ENCODE measurements at places on chromosomes 16 and 17.

DNA sequence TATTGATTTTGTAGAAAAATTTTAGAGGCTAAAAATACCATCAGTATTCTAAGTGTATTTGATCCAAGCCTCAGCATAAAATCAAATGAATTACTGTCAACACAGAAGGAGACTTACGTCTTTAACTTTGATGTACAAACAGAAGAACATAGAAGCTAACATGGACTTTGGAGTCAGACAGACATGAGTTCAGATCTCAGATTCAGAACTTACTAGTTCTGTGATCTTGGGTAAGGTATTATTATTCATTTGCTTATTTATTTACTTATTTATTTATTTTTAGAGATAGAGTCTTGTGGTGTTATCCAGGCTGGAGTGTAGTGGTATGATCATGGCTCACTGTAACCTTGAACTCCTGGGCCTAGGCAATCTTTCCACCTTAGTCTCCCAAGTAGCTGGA lies 4.0 kb upstream of the SLFN12L start:
- no peak for DNase-seq

DNA sequence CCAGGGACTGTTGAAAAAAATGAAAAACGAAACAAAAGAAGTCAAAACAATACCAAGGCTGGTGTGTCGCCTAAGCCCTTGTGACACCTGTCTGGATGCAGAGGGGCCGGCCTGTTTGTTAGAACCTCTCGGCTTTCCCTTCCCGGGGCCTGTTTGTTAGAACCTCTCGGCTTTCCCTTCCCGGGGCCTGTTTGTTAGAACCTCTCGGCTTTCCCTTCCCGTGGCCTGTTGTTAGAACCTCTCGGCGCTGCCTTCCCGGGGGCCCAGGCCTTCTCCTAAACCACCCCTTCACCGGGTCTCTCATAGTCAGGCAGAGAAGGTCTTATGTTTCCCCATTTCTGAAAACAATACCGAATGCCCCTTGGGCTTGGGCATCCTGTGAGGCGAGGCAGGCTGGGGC lies 180.0 kb downstream of the BANP start:
- no peak for DNase-seq

GRCh38 chr17:76742958-76743357 lies 5.0 kb downstream of the MFSD11 start:
- DNase-seq, result no peak

DNA sequence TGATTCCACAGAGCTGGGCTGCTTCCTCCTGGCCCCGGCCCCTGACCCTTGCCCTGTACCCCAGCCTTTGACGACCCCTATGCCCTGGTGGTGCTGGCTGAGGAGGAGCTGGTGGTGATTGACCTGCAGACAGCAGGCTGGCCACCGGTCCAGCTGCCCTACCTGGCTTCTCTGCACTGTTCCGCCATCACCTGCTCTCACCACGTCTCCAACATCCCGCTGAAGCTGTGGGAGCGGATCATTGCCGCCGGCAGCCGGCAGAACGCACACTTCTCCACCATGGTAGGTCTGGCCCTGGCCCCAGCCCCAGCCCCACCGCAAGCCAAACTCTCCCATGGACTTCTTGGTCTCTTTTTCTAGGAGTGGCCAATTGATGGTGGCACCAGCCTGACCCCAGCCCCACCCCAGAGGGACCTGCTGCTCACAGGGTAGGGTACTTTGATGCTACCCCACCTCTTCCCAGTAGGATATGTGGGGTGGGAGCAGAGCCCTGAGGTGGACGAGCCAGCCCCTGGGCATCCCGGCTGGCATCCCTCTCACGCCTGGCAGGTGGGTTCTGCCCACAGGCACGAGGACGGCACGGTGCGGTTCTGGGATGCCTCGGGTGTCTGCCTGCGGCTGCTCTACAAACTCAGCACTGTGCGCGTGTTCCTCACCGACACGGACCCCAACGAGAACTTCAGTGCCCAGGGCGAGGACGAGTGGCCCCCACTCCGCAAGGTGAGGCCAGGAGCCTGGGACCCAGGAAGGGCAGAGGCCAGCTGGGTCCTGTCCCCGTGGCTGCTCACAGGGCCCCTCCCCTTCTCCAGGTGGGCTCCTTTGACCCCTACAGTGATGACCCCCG lies 19.0 kb upstream of the MYO15B start:
- no peak for DNase-seq

DNA sequence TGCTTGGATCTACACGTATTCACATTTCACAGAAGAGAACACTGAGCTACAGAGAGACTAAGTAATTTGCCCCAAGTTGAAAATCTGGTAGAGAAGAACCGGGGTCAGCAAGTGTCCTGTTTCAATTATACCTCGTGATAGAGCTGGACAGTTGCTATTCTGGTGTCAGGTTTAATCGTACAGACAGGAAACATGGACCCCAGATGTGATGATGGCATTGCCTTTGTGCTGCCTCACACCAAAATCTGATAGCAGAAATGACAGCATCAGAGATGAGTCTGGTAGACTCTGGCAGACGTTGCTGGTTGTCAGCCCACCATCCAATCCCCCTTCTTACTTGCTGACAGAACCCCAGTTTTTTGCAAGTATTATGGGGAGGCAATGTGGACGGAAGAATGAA lies 112.1 kb upstream of the FOXF1 start:
- DNase-seq, result no peak

- no peak for DNase-seq
Measured at GRCh38 chr17:64480951-64481350, 15.9 kb downstream of the POLG2 start.

DNA sequence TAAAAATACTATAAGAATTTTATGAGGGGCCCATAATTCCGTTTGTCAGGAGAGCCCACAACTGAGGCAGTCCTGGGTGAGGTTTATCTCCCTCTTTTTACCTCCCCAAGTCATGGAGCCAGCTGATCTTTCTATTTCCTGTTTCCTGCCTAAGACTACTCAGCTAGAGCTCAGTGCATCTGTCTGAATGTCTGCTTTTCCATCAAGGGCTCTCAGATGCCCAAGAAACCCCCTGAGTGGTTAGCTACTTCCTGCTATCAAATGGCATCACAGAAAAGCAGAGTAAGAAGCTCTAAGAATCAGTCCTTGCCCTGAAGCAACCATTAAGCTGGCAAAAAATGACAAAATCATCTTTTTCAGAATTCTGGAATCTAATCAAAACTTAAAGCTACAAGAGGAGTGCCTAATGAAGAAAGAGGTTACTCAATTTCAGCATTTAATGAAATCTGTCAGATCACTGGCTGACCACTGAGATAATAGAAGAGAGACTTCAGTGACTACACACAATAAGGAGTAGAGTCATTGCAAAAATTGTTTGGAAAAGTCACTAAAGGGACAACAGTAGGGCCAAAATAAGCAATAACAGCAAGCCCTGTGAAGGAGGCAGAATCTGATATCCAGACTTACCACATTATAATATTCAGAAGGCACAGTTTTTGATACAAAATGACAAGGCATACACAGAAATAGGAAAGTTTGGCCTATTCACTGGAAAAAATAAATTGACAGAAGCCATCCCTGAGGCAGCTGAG lies 150.1 kb downstream of the CYB561 start:
- DNase-seq, result no peak

DNA sequence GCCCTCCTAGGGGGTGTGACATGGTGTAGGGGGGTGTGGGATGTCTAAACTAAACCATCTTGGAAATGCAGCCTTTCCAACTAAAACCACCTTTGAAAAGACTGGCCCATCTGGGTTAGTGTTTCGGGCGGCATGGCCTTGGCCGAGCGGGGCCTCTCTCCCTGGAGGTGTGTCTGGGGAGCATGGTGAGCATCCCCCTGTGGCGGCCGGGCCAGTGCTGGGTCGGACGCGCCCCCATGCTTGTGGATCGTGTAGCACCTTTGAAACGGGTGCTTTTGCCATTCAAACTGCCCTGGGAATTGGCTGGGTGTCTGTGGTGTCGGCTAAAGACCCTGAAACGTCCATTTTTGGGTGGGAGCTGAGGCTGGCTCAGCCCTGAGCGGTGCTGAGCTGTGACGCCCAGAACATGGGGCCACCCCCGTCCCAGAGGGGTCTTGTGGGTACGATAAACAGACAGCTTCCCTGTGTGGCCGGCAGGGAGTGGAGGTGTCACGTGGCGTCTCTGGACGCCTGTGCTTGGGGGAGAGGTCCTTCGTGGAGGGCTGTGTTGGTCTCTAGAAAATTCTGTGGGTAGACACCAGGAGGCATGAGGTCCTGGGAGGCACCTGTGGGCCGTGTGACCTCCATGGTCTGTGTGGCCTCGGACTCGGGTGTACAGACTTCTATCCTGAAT lies 6.3 kb downstream of the METRNL start:
- DNase-seq, result no peak

DNA sequence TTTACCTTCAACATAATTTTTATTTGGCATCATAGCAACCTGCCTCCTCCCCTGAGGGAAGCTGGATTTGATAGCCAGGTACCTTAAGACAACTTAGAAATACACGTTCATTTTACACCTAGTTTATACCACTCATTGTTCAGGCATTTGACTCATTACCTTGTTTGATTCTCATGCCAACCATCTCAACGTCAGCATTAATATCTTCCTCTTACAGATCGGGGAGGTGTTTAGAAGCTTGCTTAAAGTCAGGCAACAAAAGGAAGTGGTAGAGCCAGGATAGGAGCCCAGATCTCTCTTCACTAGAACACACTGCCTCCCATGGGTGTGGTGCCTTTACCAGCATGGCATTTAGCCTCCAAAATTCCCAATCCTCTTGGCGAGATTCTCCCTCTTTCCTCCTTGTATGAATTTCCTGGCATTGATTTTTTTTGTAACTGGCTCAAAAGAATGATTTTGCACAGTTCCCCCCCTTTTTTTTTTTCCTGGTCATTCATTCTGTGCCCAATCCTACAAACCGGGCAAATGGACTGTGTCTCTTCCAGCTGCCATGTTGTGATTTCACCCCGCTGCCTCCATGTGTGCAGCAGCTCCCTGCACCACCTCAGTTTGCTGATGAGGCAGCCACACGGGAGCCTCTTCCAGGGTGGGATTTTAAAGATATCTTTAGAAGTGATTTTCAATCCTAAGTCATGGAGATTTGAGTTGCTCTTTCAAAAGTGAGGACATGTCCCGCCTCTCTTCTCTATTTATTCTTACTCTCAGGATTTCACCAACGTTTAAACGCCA lies 383.6 kb downstream of the UTP18 start:
- no peak for DNase-seq

DNA sequence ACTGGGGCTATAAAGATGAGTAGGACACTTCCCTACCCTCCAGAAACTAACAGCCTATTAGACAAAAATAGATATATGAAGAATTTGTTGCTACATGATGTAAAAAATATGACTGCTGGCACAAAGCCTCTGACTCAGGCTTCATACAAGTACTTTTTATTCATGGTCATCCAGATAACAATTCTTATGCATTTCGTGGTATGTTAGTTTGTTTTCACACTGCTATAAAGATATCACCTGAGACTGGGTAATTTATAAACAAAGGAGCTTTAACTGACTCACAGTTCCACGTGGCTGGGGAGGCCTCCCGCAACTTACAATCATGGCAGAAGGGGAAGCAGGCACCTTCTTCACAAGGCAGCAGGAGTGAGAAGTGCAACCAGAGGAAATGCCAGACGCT lies 112.5 kb upstream of the HLF start:
- DNase-seq, result no peak

GRCh38 chr16:59259074-59259949 lies 525.2 kb upstream of the GOT2 start:
- no peak for DNase-seq

DNA sequence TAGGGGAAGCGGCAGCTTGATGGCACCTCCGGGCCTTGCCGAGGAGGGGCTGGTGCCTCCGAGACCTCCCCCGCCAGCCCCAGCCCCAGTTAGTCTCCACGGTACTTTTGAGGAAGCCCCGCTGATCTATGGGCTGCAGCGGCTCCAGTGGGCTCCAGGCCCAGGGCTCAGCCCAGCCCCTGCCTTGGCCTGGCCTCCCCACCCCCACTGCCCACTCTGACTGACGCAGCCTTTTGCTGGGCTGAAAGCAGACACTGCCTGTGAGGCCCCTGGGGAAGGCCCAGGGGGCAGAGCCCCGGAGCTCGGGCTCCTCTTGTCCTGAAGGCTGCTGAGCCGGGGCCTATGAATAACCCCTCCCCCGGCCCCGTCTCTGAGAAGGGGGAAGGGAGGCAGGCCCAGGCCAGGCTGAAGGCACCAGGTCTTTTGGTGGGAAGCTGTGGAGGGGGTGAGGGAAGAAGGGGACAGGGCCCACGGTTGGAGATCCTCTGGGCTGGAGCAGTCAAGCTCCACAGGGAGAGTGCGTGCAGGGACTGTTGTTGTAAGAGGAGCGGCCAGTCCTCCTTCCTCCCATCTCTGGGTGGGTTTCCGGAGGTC lies 7.5 kb upstream of the SMTNL2 start:
- peak; percentile 78 for DNase-seq

GRCh38 chr16:1475552-1476114 lies 805 bp upstream of the CLCN7 start:
- no peak for DNase-seq

DNA sequence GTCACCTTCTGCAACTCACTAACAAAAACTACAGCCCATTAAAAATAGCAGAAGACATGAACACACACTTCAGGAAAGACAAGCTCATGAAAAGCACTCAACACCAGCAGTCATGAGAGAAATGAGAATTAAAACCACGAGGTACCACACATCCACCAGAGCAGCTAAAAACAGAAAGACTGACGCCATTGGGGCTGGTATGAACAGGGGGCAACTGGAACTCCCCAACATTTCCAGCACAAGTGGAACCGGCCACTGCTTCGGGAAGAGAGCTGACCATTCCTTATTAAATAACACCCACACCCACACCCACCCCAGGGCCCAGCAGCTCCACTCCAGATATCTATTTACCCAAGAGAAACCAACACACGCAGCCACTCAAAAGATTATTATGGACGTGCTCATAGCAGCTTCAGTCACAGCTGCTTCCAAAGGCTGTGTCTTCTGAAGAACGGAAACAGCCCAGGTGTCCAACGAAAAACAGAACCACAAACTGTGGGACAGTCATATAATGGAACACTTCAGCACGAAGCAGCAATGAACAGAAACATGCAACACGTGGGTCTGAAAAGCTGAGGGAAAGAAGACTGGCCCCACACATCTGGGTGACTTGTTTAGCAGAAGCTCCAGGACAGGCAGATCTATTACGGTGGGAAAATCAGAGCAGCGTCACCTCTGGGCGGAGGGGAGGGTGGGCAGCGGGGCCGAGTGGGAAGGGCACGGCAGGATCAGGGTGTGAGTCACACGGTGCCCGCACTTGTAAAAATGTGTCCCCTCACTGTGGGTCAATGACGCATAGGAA lies 41.1 kb downstream of the KLHDC4 start:
- DNase-seq, result no peak

DNA sequence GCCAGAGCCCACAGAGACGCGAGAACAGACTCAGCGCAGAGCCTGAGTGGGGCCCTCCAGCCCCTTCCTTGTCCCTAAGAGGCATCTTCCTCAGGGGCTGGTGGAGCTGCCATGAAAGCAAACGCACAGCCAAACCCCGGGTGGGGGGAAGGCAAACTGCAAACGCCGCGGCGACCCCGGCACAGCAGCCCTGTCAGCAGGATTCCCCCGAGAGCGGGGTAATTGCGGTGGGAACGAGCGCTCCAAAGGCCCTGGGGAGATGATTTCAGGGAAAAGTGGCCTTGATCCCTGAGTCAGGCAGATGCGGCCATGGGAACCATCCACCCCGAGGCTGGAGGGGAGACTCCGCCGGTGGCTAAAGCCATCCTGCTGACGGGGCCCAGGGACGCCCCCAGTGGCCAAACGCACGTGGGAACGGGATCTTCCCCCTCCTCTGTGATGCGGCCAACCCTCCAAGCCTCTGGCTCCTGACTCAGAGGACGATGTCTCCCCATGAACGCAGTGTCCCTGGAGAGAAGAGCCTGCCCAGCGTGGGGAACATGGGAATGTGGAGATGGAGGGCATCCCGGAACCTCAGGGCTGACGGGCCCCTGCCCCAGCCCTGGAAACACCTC lies 25.1 kb downstream of the SLC7A5 start:
- DNase-seq, result no peak

- DNase-seq, result no peak
Measured at GRCh38 chr16:71923941-71924690, 28.8 kb downstream of the IST1 start.

All from right kidney (tissue), 9 donors.